ENCODE measurements at places on chromosomes 5 and 9.

GRCh38 chr5:68729678-68730077 lies 364.1 kb upstream of the SLC30A5 start:
- DNase-seq: no peak

GRCh38 chr9:121658166-121658565 lies 6.7 kb downstream of the DAB2IP start:
- DNase-seq: no peak

DNA sequence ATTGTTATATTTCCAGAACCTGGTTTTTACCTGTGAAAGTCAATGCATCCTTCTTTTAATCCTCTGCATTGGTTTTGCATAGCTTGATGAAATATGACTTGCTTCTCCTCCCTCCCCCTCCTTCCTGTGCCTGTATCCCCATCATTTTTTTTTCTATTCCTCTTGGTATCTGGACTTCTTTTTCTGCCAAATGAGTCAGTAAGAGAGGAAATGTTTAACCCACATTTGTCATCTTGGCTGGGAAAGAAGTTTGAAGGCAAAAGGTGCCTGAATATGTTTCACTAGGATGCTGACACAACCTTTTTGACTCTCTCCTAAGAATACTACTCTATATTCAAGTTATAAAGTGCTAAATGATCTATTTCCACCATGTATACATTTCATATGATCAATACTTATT lies 35.5 kb upstream of the CDKN2B start:
- DNase-seq: no peak

GRCh38 chr9:109122726-109123621 lies 3.2 kb upstream of the TMEM245 start:
- no peak for DNase-seq

- no peak for DNase-seq
These were observed 333.4 kb upstream of the PUM3 start for GRCh38 chr9:3177146-3177761.
